ENCODE measurements at places on chromosomes 6 and 20.

- DNase-seq, result no peak
These were observed 39.7 kb upstream of the SUPT3H start for GRCh38 chr6:45417436-45417835.

- DNase-seq, result no peak
These were observed 44.1 kb downstream of the SUN5 start for GRCh38 chr20:32960222-32960518.

DNA sequence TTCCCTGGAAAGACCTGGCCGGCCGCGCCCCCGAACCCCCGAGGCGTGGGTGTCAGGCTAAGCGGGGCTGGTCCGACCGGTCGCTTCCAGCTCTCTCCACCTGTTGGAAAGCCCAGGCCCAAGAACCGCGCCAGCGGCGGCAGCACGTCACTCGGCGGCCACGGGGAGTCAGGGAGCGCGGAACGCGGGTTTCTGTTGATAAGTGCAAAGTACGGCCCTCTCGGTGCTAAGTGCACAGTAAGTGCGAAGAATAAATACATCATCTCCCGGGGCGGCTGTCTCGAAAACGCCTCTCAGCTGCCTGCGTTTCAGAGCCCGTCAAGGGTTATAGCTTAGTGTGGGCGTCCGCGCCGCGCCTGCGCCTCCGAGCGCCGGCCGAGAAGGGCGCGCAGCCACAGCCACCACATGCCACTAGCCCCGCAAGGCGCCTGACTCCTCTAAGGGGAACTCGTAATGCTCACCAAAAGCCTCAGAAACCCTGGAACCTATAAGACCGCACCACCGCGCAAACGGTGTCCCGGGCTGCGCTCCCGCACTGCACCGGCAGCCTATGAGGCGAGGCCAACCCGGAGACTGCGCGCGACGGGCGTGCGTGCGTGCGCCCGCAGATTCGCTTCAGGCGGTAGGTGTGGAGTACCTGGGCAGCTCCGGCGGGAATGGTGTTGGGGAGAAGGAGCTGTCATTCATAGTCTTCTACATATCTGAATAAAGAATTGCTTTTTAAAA lies 9.2 kb upstream of the TBX18 start:
- no peak for DNase-seq

DNA sequence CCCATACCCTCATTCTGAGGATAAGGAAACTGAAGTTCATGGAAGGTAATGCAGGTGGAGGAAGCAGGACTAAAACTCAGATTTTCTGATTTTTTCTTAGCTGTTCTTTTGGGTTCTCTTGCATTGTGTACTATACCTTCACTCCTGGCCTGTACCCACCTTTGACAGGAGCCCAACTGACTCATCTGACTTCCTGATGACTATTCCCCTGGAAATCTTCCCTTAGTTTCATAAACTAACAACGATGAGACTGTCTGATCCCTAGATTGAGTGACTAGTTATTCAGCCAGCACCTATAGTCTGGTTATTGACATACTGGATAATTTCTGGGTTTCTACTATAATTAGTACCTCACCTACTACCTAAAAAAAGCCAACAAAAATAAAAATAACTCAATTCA lies 10.1 kb downstream of the CRYBG1 start:
- DNase-seq, result no peak

DNA sequence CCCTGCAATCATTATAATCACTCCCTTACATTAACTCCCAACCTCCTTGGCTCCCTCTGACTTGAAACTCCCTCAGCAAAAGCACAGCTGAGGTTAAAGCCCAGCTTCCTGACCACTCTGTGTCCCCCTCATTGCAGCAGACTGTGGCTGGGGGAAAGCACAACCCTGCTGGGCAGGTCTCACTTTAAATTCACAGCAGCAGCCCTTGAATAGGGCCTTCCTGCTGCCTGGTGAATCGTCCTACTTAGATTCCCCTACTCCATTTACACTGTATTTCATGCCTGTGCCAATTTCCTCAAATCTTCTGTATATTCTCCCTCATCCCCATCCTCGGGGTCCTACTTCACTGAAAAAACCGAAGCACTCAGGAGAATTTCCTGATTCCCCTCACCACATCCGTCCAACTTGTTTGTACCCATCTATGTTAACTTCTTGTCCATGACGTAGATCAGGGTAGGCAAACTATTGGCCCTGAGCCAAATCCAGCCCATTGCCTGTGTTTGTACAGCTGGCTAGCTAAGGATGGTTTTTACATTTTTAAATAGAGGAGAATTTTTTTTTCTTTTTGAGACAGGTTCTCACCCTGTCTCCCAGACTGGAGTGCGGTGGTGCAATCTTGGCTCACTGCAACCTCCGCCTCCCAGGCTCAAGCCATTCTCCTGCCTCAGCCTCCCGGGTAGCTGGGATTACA lies 31.5 kb upstream of the GCM1 start:
- DNase-seq, result no peak

- DNase-seq, result no peak
These were observed at the start of gene SMOC2 for GRCh38 chr6:168440520-168441433. TSS of gene SMOC2 (plus strand) at chr6:168441184. CDS start at chr6:168441371, 187 bp downstream.

GRCh38 chr6:6932341-6932740 lies 175.4 kb upstream of the RREB1 start:
- no peak for DNase-seq

DNA sequence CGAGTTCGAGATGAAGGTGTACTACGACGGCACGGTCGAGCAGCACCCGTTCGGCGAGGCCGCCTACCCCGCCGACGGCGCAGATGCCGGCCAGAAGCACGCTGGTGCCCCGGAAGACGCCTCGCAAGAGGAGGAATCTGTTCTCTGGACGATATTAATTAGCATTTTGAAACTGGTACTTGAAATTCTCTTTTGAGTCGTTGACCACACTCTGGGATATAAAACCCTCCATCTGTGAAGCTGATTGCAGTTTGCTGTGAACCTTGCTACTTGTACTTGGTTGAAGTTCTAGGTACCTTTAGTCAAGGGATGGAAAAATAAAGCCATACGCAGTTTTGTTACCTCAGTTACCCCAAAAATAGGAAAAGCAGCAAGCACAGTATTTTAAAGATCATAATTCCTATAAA lies 917 bp downstream of the C6orf120 start:
- DNase-seq, result no peak

GRCh38 chr6:113381959-113382358 lies 475.2 kb upstream of the MARCKS start:
- no peak for DNase-seq

DNA sequence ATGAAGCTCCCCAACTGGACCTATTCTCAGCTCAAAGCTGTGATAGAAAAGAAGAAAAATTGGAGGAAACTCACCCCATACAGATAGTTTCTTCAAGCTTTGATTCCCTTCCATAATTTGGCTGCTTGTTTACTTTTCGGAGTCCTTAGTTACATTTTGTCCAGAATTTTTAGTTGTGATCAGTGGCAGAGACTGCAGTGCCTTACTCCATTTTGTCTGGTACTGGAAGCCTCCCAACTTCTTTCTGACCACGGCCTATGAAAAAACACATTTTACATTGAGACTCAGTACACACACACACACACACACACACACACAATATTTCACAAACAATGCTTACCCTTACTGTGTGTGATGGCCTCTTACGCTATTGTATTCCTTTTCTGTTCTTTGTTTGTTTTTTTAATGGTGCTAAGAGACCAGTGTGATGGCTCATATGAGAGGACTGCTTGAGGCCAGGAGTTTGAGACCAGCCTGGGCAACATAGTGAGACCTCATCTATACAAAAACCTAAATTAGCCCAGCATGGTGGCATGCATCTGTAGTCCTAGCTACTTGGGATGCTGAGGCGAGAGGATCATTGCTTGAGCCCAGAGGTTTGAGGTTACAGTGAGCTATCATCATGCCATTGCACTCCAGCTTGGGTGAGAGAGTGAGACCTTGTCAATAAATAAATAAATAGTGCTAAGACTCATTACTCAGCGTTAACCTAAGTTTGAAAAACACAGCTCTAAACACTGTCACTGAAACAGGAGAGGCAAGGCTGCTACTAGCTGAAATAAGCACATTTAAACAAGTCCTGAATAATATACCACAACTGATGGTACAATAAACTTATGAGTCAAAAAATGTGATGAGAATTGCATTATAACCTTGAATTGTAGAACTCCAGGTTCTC lies 13.8 kb upstream of the RNF8 start:
- DNase-seq, result no peak

GRCh38 chr6:155387481-155387880 lies 68.2 kb downstream of the NOX3 start:
- no peak for DNase-seq

GRCh38 chr6:111306104-111306888 lies 176.7 kb downstream of the REV3L start:
- no peak for DNase-seq

DNA sequence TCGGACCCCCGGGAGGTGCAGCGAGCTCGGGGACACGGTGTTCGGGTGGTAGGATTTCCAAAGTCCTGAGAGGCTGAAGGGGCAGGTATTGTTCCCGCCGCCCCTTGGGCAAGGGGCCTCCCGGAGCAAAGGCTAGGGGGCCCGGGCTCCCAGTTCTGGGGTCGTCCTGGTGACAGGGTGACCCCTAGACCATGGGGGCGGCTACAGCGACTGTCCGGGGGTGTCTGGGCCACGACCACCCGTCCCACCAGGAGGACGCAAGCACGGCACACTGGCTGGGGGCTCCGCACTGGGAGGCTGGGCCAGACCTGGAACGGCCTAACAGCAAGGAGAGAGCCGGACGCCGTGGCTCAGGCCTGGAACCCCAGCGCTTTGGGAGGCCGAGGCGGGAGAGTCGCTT lies 55.6 kb downstream of the PRR18 start:
- no peak for DNase-seq

DNA sequence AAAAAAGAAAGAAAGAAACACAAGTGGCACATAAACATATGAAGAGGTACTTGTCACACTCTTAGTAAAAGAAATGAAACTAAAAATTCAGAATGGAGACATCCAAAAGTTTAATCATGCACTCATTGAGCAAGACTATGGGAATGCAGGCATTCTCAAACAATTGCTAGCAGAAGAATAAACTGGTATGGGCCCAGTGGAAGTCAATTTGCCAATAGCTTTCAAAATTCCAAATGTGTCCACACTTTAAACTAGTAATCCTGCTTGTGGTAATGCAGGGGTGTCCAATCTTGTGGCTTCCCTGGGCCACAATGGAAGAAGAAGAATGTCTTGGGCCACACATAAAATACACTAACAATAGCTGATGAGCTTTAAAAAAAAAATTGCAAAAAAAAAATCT lies 97.4 kb downstream of the EPB41L2 start:
- DNase-seq, result no peak

All from stimulated activated CD8-positive, alpha-beta memory T cell treated with anti-CD3 and anti-CD28 coated beads, Interleukin-15, amount 100 ng/mL, for 1 hour (primary cell).